ENCODE measurements at places on chromosomes 5 and 9. TPM values are rescaled to one million over a fixed set of nuclear protein-coding genes. Genes with fewer than 3 reads are reported as not detected.

Gene SLC6A18
- total RNA-seq = not detected

Gene GLRX
- total RNA-seq = 155 TPM

Gene WDR38
- not detected for total RNA-seq

Gene MAP3K1
- total RNA-seq = 16.5 TPM

DNA sequence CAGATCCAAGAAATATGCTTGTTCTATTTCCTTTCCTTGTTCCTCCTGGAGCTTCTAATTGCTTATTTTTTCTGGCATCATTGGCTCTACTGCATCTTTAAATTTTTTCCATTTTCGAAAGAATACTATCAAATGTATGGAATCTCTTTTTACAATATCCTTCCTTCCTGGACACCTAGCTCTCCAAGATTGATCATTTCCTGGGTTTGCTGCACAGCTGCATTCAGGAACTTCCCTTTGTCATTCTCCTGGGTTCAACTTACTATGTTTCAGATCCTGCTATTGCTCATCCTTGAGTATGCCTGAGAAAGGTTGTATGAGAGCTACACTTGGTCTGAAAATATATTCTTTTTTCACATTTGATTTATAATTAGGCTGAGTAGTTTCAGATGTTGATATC, 73.7 kb upstream of the ERCC6L2 start:
- no peak for DNase-seq

DNA sequence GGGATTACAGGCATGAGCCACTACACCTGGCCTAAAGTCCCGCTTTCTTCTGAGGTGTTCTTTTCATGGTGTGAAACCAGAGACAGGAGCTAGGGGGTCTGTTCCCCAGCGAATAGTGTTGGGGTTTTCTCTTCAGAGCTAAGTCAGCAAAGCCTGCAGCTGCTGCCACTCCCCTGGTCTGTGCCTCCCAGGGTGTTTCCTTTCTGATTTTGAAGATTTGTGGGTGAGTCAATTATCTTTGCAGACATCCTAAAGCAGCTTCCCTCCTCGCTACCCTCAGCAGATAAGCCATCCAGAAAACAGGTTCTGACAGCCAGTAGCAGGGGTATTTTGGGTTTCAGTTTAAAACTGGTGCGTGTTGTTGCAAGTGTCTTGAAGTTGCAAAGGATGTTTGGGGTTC, 72.0 kb upstream of the IQGAP2 start:
- no peak for DNase-seq

DNA sequence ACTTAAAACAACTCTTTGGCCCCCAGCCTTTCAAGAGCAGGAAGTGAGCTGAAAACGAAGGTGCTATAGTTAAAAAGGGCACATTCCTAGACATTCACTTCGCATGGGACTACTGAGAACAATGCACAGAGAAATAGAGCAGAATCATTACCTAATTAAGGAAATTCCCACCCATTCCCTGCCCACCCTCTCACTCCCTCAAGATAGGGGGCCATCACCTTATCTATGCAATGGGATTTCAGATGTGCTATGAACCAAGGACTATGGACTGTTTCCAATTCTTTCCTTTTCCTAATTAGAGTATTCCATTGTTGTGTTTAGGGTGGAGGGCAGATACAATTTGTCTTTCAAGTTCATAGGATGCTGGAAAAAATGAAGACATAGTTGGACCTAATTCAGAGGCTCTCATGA, 476.8 kb downstream of the CETN3 start:
- DNase-seq = no peak

- no peak for DNase-seq
These were observed 71.8 kb downstream of the ADAMTSL1 start for GRCh38 chr9:18545636-18546360.

DNA sequence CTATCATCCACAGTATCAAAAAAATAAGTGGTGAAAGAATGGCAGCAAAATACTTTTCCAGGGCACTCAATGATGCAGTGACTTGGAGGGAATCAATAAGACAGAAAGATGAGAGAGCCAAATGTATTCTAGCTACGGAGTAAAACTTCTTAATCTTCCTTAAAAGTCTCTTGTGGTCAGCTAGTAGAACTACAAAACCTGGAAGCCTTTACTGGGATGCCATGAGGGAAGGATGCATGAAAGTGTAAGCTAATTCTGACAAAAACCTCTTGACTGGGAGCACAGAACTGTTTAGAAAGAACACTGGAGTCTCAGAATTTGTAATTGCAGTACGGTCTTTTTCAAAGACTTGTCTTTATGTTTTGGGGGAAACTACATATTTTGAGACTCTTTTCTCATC, 432.8 kb upstream of the PTPRD start:
- DNase-seq = no peak

DNA sequence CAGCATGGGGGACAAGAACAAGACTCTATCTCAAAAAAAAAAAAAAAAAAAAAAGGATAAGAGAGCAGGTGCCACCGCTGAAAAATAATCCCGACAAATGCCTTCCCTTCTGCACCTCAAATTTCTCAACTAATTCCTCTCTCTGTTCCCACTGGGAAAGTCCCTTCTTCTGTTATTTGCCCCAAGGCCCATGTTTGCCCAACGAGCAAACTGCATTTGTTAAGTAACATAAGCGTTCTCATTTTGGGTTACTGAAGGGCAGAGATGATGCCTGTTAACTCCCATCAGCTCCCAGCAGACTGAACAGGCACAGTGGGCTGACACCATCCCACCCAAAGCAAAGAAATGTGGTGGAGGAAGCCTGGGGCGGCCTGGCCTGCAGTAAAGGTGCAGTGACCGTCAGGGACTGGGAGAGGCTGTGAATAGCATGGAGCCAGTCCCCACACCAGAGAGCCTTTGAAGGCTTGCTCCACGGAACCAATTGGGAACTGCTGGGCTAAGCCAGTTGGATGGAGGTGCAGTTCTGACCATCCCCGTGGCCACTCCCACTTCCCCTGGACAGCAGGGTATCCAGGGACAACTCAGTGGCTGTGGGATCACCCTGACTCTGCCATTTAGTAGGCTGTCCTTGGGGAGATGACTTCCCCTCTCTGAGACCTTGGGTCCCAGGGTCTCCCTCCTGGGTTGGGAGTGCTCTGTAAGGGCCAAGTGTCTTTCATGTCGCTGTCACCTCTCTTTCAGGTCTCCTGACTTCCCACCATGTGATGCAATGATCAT, 149.7 kb upstream of the IER5L start:
- no peak for DNase-seq

DNA sequence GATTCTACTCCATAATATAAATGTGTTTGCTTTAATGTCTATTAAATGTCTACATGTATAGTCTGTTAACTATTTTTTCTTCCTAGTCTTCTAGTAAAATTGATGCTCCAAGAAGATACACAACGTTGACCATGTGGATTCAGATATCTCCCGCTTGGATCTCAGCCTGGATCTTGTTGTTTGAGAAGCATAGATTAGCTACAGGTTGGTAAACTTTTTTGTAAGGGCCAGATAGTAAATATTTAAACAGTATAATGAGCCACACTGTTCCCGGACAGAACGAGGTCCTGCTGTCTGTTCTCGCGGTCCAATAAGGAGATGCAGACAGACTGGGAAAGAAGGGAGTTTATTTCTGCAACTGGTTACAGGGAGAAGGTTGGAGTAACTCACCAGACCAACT, 86.2 kb upstream of the IL12B start:
- no peak for DNase-seq

- no peak for DNase-seq
These were observed 52.3 kb upstream of the RARS1 start for GRCh38 chr5:168434001-168434400.

DNA sequence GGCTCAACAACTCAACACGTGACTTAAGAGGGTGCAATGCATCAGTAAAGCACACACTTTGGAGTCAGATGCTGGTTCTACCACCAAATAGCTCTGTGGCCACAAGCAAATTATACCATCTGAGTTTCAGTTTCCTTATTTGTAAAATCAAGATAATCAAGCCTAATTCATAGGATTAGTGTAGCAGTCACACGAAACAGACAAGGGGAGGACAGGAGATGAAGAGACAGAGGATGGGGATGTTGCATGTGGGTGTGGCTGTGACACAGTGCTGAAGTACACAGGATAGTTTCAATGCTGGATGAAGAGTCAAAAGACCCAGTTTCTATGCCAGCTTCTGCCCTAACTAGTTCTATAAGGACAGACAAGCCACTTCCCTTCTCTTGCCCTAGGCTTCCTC, 60.2 kb downstream of the SPOCK1 start:
- no peak for DNase-seq

DNA sequence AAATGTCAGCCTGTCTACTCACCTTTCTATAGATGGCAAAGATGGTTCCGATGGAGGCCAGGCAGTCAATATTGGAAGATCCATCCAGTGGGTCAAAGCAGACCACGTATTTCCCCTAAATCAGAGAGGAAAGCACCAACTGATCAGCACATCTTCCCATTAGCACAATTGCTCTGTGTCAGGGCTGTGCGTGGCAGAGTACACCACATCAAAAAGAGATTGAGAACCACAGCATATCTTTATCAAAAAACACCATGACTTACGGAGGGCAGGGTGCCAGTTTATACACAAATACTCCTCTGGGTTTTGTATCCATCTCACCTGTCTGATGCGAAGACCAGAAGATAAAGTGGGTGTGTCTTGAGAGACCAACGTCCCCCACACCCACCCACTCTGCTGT, 9.1 kb downstream of the FBP2 start:
- DNase-seq = no peak

DNA sequence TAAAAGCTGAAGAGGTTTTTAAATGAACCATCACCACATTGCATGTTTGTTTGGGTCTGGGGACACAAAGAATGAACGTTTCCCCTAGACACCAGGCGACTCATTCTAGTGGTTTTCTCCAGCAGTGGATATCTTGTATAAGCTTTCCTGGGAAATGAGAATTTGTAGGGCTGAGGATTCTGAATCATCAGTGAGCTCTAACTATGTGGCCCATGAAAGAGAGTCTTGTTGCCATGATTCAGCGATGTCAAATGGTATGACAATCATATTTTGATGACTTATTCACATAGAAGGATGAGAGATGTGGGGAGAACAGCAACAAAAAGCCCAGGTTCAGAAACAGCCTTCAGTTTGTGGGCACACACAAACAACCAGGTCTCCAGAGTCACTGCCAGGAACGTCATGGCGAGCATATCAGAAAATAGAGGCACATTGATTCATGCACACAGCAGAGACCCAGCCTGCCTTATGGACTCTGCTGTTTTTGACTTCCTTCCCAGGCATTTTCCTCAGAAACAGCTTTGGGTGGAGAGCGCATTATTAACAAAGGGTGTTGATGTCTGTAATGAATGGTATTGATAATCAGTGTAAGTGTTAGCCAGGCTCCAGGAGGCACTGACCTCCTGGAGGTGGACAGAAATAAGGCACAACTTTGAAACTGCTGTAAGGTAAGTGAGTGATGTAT, 13.3 kb downstream of the ZNF474 start:
- DNase-seq = no peak

DNA sequence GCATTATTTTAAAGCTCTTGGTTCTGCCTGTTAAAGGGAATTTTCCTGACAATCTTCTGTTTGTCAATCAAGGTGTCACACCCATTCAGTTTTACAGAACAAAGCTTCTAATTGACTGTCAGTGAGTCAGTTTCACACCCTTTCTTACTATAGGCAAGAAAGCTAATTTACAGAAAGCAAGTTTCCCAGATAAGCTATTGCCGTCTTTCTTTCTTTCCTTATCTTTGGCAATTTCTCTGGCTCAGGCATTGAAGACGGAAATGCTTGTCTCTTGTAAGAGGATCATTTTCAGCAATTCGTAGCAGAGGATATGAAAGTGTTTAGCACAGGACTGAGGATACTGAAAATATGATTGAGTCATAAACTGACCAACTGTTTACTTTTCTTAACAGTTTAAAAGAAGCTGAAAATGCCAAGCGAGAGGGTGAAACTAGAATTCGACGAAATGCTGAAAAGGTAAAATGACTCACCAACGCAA, 27.0 kb downstream of the SPINK5 start:
- DNase-seq = no peak

DNA sequence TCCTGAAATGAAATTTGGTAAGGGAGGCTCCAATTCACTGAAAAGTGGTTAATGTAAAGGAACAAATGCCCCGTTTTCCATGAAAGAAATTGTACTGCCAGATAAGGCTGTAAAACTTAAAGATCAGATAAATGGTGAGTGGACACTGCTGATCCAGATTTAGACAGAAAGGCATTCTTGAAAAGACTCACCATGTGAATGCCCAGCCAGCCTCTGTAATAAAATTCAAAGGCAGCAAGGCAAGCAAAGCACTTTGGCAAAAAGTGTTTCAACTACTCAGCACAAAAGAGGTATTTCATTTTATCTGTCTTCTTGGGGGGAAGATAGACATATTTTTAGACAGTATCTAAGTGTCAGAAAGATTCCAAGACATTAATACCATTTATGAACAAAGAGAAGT, 133.6 kb downstream of the MLLT3 start:
- DNase-seq = no peak

- no peak for DNase-seq
These were observed 259.3 kb downstream of the FANCC start for GRCh38 chr9:95058121-95058785.

- DNase-seq = no peak
These were observed 756.2 kb downstream of the CDH9 start for GRCh38 chr5:26282190-26282589.

DNA sequence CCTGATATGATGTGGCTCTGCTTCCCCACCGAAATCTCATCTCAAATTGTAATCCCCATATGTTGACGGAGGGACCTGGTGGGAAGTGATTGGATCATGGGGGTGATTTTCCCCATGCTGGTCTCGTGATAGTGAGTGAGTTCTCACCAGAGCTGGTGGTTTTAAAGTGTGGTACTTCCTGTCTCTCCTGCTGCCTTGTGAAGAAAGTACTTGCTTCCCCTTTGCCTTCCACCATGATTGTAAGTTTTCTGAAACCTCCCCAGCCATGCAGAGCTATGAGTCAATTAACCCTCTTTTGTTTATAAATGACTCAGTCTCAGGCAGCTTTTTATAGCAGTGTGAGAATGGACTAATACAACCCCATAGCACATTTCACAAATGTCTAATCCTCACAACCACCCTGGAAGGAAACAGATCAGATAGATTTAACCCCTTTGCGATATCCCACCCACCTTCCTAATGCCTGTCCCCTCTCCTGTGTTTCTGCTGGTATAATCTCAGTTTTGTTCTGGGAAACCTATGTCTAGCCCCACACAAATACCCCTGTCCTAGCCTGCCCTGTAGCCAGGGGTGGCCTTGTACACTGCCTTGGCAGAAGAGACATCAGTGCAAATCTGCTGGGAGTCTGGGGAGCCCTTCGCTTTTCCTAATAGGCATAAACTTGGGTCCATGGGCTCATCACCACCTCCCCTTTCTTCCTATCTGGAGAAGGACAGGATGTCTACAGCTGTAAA, 157.0 kb upstream of the RAI14 start:
- no peak for DNase-seq

GRCh38 chr5:63081402-63081801, 502.8 kb downstream of the LRRC70 start:
- no peak for DNase-seq

DNA sequence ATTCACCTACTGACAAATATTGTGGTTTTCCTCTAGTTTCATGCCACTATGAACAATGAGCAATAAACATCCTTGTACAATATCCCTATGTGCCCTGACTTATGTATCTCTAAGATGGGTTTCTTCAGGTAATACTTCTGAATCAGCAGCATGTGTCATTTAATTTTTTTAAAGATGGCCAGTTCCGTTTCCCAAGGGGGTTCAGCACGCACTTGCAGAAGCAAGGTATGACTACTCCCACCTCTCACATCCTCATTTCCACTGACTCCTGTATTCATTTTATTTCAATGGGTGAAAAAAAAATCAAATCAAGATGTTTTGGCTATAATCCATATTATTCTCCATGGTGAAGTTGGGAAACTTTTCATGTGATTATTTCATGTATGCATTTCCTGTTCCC, 14.7 kb upstream of the ADAMTS19 start:
- DNase-seq = no peak
